ENCODE measurements at places on chromosomes 3 and 15.

DNA sequence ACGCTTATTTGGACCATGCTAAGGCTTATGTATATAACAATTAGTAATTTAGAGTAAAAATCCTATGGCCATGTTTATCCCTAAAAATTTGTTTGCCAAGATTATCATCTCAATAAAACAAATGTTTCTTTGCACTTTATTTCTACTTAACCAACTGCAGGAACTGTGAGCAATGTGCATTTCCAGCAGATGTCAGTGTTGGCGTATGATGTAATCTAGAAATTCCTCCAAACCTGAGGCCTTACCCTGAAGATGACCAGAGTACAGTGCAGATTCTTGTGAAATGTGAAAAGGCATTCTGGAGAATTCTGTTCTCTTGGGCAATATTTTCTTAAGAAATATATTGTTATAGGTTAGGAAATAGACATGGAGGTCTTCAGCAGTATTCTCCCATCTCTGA is 205.9 kb downstream of the MBNL1 start:
- DNase-seq: no peak

DNA sequence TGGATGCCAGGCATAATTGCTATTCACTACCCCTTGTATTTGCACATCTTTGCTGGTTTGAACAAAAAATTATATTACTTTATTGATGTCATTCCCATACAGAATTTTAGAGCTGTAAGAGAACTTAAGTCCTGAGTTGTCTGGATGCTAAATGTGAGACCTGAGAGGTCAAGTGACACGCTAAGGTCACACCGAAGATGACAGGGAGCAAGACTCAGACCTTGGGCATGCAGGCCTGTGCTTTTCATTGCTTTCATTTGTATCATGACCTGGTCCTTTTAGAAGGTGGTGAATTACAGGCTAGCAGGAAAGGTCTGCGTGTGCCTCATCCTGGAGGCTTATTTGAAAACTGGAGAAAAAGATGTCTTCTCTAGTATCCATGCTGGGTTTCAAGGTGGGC is 312.0 kb upstream of the RASGRP1 start:
- no peak for DNase-seq

GRCh38 chr3:124076235-124076634 is 84.3 kb upstream of the ROPN1 start:
- DNase-seq: no peak

DNA sequence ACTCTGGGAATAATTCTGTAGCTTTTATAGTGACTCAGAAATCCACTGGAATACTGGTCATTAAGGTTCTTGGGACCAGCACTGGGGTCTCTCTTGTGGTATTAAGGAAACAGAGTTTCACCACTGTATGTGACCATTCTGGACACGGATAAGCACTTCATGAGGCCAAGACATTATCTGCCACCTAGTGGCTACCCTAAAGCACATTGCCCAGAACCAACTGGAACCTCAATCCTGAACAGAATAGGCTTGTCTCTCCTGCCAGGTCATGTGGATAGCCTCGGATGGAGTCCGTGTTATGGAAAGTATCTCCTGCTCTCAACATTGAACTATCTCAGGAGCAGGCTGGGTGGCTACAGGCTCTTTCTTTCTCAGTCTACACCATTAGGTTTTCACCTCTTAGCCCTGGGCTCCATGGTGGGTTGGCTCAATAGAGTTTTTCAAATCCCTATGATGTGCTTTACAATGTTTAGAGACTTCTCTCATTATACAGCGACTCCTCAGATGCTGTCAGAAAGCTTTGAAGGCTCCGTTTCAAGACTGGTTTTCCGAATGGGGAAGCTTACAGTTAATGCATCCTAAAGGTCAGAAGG is 167.6 kb upstream of the ST8SIA2 start:
- no peak for DNase-seq

DNA sequence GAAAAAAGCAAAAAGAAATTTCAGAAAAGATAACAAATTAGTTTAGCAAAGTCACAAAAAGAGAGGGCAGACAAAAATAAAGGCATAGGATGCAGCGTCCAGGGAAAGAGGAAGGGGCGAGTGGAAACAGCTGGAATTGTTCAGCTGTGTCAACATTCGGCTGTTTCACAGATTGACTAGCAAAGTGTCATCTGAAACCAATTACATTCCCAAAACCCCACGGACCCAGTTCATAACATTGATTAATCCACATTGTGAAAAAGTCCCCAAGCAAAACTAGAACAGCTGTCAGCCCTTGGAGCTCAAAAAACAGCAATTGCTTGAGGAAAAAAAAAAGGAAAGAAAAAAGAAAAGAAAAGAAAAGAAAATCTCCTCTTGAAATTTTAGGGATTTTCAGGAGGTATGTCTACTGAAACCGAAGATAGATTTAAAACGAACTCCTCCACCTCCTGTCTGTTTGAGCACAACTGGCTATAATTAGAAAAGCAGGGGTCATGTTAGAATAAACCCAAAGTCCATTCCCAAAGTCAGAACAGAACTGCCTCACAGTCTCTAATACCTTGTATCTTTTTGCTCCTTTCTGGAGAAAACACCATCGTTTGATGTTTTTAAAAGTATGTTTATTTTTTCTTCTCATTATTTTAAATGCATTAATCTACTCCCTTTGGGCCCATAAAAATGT is 159.6 kb downstream of the RORA start:
- no peak for DNase-seq

DNA sequence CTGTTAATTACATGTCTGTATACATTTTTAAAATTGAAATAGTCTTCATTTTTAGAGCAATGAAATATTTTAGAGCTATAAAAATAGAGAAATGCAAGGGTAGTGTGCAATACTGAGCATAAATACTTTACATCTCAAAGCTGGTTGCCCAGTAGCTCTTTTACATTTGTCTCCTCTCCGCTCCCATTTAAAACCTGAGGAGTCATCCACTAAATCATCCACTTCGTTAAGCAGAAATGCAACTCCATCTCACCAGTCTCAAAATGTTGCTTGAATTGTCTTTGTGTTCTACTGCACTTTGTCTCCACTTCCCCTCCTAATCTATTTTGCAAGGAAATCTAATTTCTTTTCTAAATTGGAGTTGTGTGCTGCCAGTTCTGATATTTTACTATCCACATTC is 563.6 kb downstream of the VGLL3 start:
- DNase-seq: no peak

DNA sequence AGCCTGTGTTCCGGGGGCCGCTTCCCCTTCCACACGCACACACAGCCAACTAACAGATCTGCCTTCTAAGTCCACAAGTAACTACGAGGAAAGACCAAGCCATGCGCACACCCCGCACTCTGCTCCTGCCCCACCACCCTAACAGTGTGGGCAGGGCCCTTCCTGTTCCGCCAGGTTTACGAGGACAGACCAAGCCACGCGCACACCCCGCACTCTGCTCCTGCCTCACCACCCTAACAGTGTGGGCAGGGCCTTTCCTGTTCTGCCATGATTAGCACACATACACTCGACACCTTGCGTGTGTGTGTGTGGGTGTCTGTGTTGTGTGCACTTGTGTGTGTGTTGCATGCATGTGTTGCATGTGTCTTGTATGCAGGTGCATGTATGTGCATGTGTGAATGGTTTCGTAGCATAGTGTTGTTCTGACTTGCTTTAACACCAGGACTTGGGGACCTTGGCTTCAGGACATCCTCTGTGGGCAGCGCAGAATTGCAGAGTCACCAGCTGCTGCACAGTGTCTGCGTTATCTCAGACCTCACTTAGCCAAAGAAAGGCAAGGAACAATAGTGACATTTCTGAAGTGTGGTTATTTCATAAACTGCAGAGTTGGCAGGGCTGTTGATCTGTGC is 114.4 kb downstream of the CHSY1 start:
- DNase-seq: no peak

DNA sequence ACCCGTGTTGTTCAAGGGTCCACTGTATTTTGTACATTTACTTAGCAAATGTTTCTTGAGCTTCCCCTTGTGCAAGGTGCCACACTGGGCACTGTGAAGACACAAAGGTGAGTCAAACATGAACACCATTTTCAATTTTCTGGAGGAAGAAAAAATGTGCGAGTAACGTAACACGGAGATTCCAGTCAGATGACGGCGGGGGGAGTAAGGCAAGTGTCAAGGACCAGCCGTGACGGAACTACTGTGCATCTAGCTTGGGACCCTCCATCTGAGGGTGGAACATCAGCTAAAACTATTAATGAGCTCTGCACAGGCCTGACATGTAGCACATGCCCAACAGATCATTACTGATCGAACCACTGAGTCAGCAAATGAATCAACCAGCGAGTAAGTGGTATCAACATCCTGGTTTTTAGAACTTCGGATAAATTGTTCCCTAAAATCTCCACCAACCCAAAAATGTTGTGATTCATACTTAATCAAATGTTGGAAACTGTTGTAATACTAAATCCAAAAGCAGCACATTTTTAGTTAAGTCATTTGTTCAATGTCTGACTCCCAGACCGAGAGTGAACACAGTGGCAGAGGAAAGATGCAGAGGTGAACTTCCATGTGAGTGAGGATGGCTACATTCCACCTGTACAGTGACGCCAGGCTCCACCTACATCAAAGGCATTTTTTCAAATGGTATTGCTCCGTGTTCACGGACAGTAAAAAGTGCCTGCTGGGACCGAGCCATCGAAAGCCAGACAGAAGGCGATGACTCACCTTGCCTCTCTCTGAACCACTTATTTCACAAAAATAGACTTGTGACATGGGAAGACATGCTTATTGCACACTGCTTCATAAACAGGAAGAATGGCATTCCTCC is 172.2 kb downstream of the ATP10A start:
- peak; percentile 83 for DNase-seq

GRCh38 chr3:107241217-107241616 is 136.0 kb upstream of the CCDC54 start:
- DNase-seq: no peak

Data from lower leg skin (tissue), 4 donors.